Stimulated activated CD4-positive, alpha-beta T cell treated with anti-CD3 and anti-CD28 coated beads, Interleukin-4, amount 100 ng/mL, for 4 hours (primary cell): ENCODE measurements at places on chromosomes 16 and 17.

DNA sequence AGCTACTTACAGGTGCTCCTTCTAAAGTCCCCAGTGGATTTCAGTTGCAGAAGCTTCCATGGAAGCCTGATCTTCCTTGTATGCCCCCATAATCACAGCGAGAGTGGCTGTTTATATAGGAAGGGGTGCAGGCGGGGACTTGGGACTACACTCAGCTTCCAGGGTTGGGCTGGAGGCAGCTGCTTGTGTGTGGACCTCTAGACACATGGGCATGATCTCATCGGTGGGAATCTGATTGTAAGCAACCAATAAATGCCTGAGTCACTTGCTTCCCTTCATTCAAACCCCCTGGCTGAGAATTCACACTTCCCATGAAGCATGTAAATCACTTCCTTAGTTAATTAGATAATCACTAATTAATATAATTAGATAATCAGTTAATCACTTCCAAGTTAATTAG lies 1.0 kb upstream of the KRT20 start:
- DNase-seq, result no peak

DNA sequence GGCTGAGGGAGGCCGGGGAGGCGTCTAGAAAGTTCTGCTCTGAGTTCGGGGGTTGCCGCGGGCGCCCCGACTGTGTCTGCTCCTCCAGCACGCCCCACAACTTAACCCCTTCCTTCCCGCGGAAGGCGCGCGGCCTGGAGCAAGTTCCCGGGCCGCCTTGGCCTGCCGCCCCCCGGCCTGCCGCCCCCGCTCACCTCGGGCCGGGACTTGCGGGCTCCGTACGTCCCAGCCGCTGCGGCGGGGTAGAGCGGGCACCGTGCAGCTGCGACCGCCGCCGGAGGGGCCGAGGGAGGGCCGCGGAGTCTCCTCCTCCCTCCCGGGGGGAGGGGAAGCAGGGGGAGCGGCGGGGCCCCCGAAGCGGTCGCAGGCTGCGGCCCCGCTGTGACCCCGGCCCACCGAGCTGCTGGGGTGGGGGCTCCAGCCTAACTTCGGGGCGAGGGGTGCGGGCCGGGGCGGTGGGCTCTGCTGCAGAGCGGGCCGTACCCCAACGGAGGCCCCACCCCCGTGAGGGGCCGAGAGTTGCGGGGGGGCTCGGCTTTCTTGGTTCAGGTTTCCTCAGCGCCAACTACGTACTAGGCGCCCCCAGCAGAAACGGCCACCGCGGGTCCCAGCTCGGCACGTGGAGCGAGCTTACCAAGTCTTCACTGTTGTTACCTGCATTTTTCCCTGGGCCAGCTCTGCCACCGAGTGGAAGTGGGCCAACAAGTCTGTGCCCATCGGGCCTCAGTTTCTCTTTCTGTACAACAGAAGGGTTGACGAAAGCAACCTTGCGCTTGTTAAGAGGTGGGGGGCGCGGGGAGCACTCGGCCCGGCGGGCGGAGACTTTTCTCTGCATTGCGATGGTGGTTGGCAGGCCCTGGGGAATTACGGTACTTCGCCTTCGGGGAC lies at the start of gene CCDC102A:
Gene CCDC102A (minus strand): TSS at position 266 of the 888 bp plus-strand sequence. CDS start 7,394 bp downstream, outside the sequence.
- DNase-seq, result peak; percentile 44

DNA sequence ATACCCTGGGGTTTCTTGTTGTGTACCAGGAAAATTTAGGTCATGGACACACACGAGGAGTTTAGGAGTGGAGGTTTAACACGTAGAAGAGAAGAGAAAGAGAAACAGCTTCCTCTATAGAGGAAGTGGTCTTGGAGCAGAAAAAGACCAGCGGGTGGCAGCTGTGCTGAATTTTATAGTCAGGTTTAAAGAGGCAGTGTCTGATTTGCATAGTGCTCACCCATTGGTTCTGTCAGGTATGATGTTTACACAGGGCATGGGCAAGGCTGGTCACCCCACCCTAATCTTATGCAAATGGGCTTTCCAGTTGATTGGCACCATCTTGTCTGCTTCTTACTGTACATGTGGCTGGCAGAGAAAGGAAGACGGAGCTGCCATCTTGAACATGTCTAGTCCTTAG lies 309.0 kb downstream of the CDH13 start:
- no peak for DNase-seq

GRCh38 chr16:89120921-89121351 lies 27.3 kb downstream of the ACSF3 start:
- no peak for DNase-seq

DNA sequence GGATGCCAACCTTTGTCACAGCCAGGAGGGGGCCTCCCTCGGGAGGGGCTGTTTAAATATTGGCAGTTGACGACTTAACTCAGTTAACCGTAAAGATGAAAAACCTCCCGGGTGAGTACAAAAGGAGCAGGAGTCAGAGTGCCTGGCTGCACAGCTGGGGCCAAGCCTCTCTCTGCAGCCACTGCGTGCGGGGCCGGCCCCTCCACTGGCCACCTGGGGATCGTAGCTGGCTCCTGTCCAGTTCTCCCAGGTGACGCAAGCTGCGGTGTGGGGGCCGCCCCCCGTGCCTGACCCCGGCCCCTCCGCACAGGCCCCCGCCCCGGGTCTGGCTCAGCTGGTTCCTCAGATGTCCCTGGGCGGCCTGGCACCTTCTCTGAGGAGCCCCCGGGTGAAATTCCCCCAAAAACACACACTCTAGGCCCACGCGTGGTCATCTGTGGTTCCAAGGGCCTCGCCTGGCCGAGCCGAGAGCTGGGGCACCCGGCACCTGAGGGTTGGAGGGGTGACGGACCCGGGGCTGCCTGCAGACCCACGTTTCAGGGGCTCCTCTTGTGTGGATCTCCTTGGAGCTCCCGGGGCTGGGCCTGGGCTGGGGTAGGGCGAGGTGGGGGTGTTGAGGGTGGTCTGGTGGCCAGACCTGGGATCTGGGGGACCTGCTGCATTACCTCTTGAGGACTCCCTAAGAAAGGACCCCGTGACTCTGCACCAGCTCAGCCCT lies 7.4 kb upstream of the CACNA1H start:
- DNase-seq, result no peak

GRCh38 chr17:14693382-14693781 lies 392.5 kb downstream of the HS3ST3B1 start:
- DNase-seq, result no peak

GRCh38 chr16:8088820-8089338 lies 501.4 kb downstream of the TMEM114 start:
- DNase-seq, result no peak

- DNase-seq, result no peak
These were observed 14.0 kb upstream of the RBFOX1 start for GRCh38 chr16:7318686-7319085.
